Glutamatergic neuron (in vitro differentiated cells): ENCODE measurements at places on chromosomes 2 and 18. TPM values are rescaled to one million over a fixed set of nuclear protein-coding genes. Genes with fewer than 3 reads are reported as not detected.

EMX1 gene
- total RNA-seq = 0.54 TPM

GPR55 gene
- total RNA-seq = not detected

GIGYF2 gene
- total RNA-seq = 91.7 TPM

MARCHF4 gene
- 26.1 TPM for total RNA-seq

DHRS9 gene
- total RNA-seq = not detected

GAD1 gene
- total RNA-seq = 0.44 TPM

ALKAL2 gene
- total RNA-seq = 1.0 TPM

IL1RL1 gene
- not detected for total RNA-seq

LIPG gene
- 10.2 TPM for total RNA-seq

ALLC gene
- not detected for total RNA-seq

PIEZO2 gene
- 50.1 TPM for total RNA-seq

- no peak for DNase-seq
These were observed 48.1 kb downstream of the AQP12A start for GRCh38 chr2:240739797-240740196.

DNA sequence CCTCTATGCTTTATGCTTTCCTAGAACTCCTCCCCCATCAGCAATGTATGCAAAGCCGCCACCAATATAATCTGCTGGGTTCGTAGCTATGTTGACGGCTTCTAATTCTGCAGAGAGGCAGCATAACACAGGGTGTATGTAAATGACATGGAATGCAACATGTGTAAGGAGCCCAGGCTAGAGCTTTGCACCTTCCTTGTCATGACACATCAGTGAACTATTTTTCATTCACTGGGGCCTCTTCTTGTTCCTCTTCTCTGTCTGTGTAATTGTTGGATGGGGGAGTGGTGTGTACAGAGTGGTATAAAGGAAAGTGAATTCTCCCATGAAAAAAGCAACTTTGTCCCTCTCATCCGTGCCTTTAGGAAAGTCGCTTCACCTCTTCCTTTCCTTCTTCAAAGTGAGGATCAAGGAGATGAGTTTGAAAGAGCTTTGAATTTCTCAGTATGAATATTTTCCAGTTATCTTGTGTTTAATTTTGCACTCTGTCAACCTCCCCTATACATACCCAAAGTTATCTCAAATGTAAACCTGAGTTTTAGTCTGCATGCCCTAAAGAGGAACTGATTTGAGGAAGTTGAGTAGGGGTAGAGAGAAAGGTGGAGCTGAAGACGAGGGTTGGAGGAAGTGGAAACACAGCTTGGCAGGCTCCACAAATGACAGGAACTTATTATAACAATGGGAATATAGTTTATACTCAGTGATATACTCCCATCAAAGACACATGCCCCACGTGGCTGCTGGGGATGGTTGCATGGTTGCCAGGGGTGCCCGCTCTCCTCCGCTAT is 74.9 kb upstream of the ARL4C start:
- DNase-seq = no peak

- no peak for DNase-seq
These were observed 93.5 kb downstream of the TMEM18 start for GRCh38 chr2:583666-584065.

DNA sequence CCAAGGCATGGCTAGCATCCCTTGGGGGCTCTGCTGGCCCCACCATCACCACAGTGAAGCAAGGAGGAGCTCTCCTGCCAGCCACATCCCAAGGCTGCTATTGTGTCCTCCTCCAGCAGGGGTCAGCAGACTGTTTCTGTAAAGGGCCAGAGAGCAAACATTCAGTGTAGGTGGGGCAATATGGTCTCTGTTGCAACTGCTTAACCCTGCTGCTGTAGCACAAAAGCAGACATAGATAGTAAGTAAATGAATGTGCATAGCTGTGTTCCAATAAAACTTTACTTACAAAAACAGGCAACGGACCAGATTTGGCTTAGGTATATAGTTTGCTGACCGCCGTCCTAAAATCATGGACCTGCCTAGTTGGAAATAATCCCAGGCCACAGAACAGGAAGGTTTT is 36.4 kb upstream of the ZBTB7C start:
- DNase-seq = peak; percentile 87

- no peak for DNase-seq
These were observed 5.4 kb downstream of the METTL21A start for GRCh38 chr2:207619764-207620203.

GRCh38 chr2:41647468-41648050 is 400.3 kb upstream of the PKDCC start:
- no peak for DNase-seq

- no peak for DNase-seq
These were observed 298.2 kb downstream of the CDCA7 start for GRCh38 chr2:173652767-173653431.

- DNase-seq = no peak
These were observed 173.3 kb upstream of the ERBB4 start for GRCh38 chr2:212711856-212712255.

- no peak for DNase-seq
These were observed 267.6 kb downstream of the METTL4 start for GRCh38 chr18:2303517-2304238.

GRCh38 chr18:78271790-78272189 is 707.8 kb upstream of the SALL3 start:
- DNase-seq = no peak

- DNase-seq = no peak
These were observed 15.8 kb upstream of the VWC2L start for GRCh38 chr2:214395040-214395439.

DNA sequence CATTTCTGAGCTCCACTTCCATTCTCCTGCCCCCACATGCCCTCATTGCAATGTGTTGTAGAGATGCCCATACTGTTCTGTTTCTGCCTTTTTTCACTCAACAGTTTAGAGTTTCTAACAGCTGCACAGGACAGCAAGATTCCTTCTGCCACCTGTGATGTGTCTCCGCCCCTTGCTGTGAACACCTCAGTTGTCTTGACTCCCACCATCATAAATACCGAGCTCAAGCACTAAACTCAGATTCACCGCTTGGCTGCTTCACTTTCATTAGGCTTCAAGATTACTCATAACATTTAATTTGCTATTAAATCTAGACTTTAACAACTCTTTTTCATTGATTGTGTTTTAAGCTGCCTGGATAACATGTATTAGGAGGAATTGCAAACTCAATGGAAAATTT is 141.0 kb downstream of the MAP2 start:
- no peak for DNase-seq

GRCh38 chr2:31286961-31287550 is 53.1 kb downstream of the EHD3 start:
- DNase-seq = no peak

DNA sequence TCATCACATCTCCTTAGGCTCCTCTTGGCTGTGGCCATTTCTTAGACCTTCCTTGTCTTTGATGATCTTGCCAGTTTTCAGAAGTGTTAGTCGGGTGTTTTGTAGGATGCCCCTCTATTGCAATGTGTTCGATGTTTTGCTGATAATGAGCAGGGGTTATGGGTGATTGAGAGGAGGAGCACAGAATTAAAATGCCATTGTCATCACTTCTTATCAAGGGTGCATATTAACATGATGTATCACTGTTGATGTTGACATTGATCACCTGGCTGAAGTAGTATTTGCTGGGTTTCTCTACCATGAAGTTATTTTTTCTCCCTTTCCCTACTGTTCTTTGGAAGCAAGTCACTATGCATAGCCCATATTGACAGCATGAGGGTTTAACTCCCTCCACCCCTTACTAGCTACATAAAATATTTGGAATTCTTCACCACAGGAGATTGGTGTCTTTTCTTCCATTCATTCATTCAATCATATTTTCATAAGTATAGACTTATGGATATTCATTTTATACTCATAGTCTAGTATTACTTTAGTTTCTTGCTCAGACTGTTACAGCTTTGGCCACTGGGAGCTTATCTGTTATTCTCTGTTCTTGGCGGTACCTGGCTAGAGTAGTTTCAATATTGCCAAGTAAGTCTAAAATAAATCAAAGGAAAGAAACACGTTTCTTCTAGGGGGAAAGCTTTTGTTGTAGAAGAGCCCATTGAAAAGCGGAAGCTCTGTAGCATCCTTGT is 54.5 kb upstream of the TMEM87B start:
- DNase-seq = no peak

GRCh38 chr2:19026261-19026660 is 332.2 kb downstream of the OSR1 start:
- DNase-seq = no peak
